Right lobe of liver (tissue), 6 donors: ENCODE measurements at places on chromosomes 11 and 22. TPM values are rescaled to one million over a fixed set of nuclear protein-coding genes. Genes with fewer than 3 reads are reported as not detected.

GAL3ST1 gene
- 3.1 TPM for total RNA-seq

ATP6V1E1 gene
- total RNA-seq, result 44.2 TPM

SERPIND1 gene
- total RNA-seq, result 55.2 TPM

ZP1 gene
- not detected for total RNA-seq

HEPACAM gene
- total RNA-seq, result 2.3 TPM

PGGHG gene
- total RNA-seq, result 23.3 TPM
